ENCODE measurements at places on chromosomes 12 and 14. TPM values are rescaled to one million over a fixed set of nuclear protein-coding genes. Genes with fewer than 3 reads are reported as not detected.

CCDC196 gene
- total RNA-seq: not detected

CABP1 gene
- 0.84 TPM for total RNA-seq

DIO3 gene
- 0.34 TPM for total RNA-seq

POTEG gene
- not detected for total RNA-seq

SIRT4 gene
- 2.8 TPM for total RNA-seq

IFI27L1 gene
- 26.0 TPM for total RNA-seq

RNASE9 gene
- total RNA-seq: not detected

Data from HCT116 (cell line).